IMR-90 (cell line): ENCODE measurements at places on chromosomes 2 and 18. TPM values are rescaled to one million over a fixed set of nuclear protein-coding genes. Genes with fewer than 3 reads are reported as not detected.

The CD226 gene
- 0.07 and 0.29 TPM in 2 replicates for polyA plus RNA-seq

The CDKL4 gene
- not detected in 2 replicates for polyA plus RNA-seq

The CYP27A1 gene
- polyA plus RNA-seq: 4.5 and 5.3 TPM in 2 replicates

The SKA1 gene
- polyA plus RNA-seq: 4.8 and 5.8 TPM in 2 replicates

The NBAS gene
- 20.4 and 22.3 TPM in 2 replicates for polyA plus RNA-seq

The ABCB11 gene
- polyA plus RNA-seq: not detected in 2 replicates

The INHA gene
- polyA plus RNA-seq: 0.80 and 0.96 TPM in 2 replicates

The CAPN14 gene
- polyA plus RNA-seq: 0.07 and 0.09 TPM in 2 replicates

The SLC30A3 gene
- polyA plus RNA-seq: 0.15 and 0.17 TPM in 2 replicates

The NGEF gene
- polyA plus RNA-seq: 0.52 and 1.7 TPM in 2 replicates

The LRP1B gene
- 0.02 TPM in 1 of 2 replicates, not detected in the other for polyA plus RNA-seq

The SLC19A3 gene
- polyA plus RNA-seq: not detected in 2 replicates

The TUBA3D gene
- polyA plus RNA-seq: not detected in 2 replicates

The GAL3ST2 gene
- 0.07 TPM in 1 of 2 replicates, not detected in the other for polyA plus RNA-seq

The ATL2 gene
- 16.0 and 22.1 TPM in 2 replicates for polyA plus RNA-seq

The SCN9A gene
- polyA plus RNA-seq: 33.7 and 40.1 TPM in 2 replicates

The OSR1 gene
- polyA plus RNA-seq: 48.0 and 51.9 TPM in 2 replicates

The ZNF519 gene
- 2.2 and 2.3 TPM in 2 replicates for polyA plus RNA-seq

The NT5C1B gene
- polyA plus RNA-seq: not detected in 2 replicates

The SP5 gene
- not detected in 2 replicates for polyA plus RNA-seq

The MC4R gene
- polyA plus RNA-seq: 0.09 and 0.14 TPM in 2 replicates

The CIB4 gene
- not detected in 2 replicates for polyA plus RNA-seq

The RSAD2 gene
- polyA plus RNA-seq: not detected in 2 replicates

The MARCHF4 gene
- polyA plus RNA-seq: 12.0 and 12.9 TPM in 2 replicates

The BZW1 gene
- 187 and 204 TPM in 2 replicates for polyA plus RNA-seq

The OTOS gene
- polyA plus RNA-seq: 0.34 TPM in 1 of 2 replicates, not detected in the other

The TXNDC2 gene
- 0.16 TPM in 1 of 2 replicates, not detected in the other for polyA plus RNA-seq

The CYP27C1 gene
- not detected in 2 replicates for polyA plus RNA-seq

The STARD6 gene
- polyA plus RNA-seq: not detected in 2 replicates

The CTIF gene
- 57.0 and 58.4 TPM in 2 replicates for polyA plus RNA-seq

The TEKT4 gene
- polyA plus RNA-seq: not detected in 2 replicates

The UPP2 gene
- polyA plus RNA-seq: not detected in 2 replicates

The REG1B gene
- not detected in 2 replicates for polyA plus RNA-seq

The BCL11A gene
- 1.0 and 1.2 TPM in 2 replicates for polyA plus RNA-seq

The KIF1A gene
- not detected in 2 replicates for polyA plus RNA-seq

The RDH14 gene
- 10.2 and 11.9 TPM in 2 replicates for polyA plus RNA-seq

The LRATD1 gene
- polyA plus RNA-seq: 0.40 and 0.60 TPM in 2 replicates

The TFPI gene
- polyA plus RNA-seq: 25.6 and 33.9 TPM in 2 replicates

The LCT gene
- not detected in 2 replicates for polyA plus RNA-seq

The IL36B gene
- polyA plus RNA-seq: not detected in 2 replicates

The C2orf66 gene
- polyA plus RNA-seq: 0.16 and 0.27 TPM in 2 replicates

The SERPINB11 gene
- 0.12 TPM in 1 of 2 replicates, not detected in the other for polyA plus RNA-seq

The TUBA3E gene
- polyA plus RNA-seq: not detected in 2 replicates

The NAT8 gene
- not detected in 2 replicates for polyA plus RNA-seq

The PLCL1 gene
- 0.13 and 0.14 TPM in 2 replicates for polyA plus RNA-seq

The UGT1A3 gene
- not detected in 2 replicates for polyA plus RNA-seq

The PROKR1 gene
- not detected in 2 replicates for polyA plus RNA-seq

The MAB21L4 gene
- not detected in 2 replicates for polyA plus RNA-seq

The KCNS3 gene
- 2.0 and 2.9 TPM in 2 replicates for polyA plus RNA-seq
